ENCODE measurements at places on chromosomes 3 and 15. TPM values are rescaled to one million over a fixed set of nuclear protein-coding genes. Genes with fewer than 3 reads are reported as not detected.
A peak's percentile ranks its signal among the peaks of the same experiment; 100 is the strongest.

SGO1 gene
- total RNA-seq, result 44.8 TPM

CTXND1 gene
- not detected for total RNA-seq

PATL2 gene
- 0.26 TPM for total RNA-seq

XCR1 gene
- total RNA-seq, result not detected

CHDH gene
- total RNA-seq, result 8.0 TPM

ZMYND10 gene
- total RNA-seq, result 3.2 TPM

GP5 gene
- not detected for total RNA-seq

TGM5 gene
- total RNA-seq, result not detected

DAPK2 gene
- total RNA-seq, result 1.4 TPM

AMOTL2 gene
- total RNA-seq, result 103 TPM

GRCh38 chr15:78422571-78423340, 15.3 kb upstream of the IREB2 start:
- no peak overlapping the region for H3K4me3 ChIP-seq
- peak; percentile 81 for DNase-seq
- no peaks in the 10 kb centered on the region for H3K27me3 ChIP-seq
- no peaks in the 10 kb centered on the region for H3K36me3 ChIP-seq

DNA sequence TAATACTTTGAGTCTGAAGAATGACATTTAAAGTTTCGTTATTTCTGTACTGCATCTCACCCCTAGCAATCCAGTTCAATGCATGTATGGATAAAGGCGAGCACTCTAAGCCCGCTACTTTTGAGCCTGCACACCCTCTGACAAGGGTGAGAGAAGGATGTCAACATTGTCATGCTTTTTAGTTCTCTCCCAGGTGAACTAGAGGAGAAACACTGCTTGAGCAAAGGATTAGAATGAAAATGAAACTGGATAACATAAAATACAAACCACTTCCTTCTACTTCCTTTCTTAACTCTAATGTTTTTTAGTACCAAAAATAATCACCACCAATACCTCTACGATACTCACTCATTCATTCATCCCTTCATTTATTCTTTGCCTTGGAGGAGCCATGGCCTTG, 588.7 kb upstream of the NR2F2 start:
- H3K4me3 ChIP-seq, result no peak overlapping the region
- no peak overlapping the region for H3K27ac ChIP-seq
- H3K27me3 ChIP-seq, result no peaks in the 10 kb centered on the region
- DNase-seq, result no peak

DNA sequence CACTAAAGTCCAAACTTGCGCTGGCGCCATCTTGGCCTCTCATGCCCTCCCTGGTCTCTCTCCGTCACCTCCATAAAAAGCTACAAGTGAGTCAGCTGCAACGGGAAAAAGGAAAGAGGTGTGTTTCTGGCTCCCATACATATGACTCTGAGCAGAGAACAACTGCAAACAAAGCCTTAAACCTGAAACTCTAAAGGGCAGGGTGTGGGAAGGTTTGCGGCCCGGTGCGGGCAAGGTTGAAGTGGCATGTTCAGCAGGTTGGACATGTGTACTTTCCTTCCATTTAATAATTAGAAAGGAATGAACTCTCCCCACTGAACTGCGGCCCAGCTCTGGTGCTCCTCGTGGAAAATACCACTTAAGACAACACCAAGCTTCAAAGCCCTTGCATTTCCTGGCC, 59.0 kb upstream of the PPARG start:
- H3K27me3 ChIP-seq, result no peaks in the 10 kb centered on the region
- no peaks in the 10 kb centered on the region for H3K36me3 ChIP-seq
- no peak overlapping the region for H3K27ac ChIP-seq

DNA sequence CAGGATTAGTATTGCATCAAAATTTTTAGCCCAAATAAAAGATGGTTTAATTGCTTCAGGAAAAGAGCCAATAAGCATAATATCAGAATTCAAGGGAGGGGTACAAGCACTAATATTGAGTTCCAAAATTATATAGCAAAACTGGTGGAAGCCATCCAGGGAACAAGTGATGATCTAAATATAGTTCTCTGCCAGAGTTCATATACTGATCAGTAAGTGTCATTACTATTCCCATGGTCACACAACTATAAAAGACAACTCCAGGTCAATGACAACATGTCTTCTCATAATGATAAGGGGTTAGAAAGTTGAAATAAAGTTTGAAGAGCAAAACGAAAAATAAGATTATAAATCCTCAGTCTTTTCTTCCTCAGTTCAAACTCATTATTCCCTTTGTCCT, 57.4 kb downstream of the ZNF280D start:
- no peaks in the 10 kb centered on the region for H3K36me3 ChIP-seq
- no peaks in the 10 kb centered on the region for H3K4me1 ChIP-seq
- H3K4me3 ChIP-seq, result no peak overlapping the region
- H3K27me3 ChIP-seq, result no peaks in the 10 kb centered on the region

- H3K36me3 ChIP-seq, result no peaks in the 10 kb centered on the region
- H3K4me1 ChIP-seq, result no peaks in the 10 kb centered on the region
- no peak overlapping the region for H3K4me3 ChIP-seq
- H3K27ac ChIP-seq, result no peak overlapping the region
Measured at GRCh38 chr3:179981646-179982045, 55.1 kb downstream of the PEX5L start.

DNA sequence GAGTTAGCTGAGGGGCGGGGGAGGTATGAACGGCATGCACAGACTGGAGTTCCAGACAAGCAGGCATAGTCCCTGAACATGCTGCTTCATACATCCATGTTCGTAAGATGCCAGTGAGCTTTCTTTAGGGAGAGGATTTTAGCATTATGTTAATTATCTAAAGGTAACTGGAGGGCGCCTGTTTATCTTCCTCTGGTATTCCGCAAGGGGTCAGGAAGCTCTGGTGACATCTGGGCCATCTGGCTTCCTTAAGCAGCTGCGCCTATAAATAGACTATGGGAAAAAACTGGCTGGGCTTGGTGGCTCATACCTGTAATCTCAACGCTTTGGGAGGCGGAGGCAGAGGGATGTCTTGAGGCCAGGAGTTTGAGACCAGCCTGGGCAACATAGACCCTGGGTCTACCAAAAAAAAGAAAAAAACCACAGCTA, 1.5 kb upstream of the FBXO22 start:
- peaks cover 57% of the 10 kb centered on the region for H3K36me3 ChIP-seq
- H3K27ac ChIP-seq, result no peak overlapping the region
- no peak overlapping the region for H3K4me3 ChIP-seq
- DNase-seq, result peak; percentile 79
- H3K4me1 ChIP-seq, result peaks cover 7% of the 10 kb centered on the region

- no peak overlapping the region for H3K4me3 ChIP-seq
- no peaks in the 10 kb centered on the region for H3K36me3 ChIP-seq
- H3K27me3 ChIP-seq, result no peaks in the 10 kb centered on the region
- peak overlapping the region; percentile 17 for H3K27ac ChIP-seq
Measured at GRCh38 chr3:10344147-10344943, 23.4 kb upstream of the SEC13 start.

DNA sequence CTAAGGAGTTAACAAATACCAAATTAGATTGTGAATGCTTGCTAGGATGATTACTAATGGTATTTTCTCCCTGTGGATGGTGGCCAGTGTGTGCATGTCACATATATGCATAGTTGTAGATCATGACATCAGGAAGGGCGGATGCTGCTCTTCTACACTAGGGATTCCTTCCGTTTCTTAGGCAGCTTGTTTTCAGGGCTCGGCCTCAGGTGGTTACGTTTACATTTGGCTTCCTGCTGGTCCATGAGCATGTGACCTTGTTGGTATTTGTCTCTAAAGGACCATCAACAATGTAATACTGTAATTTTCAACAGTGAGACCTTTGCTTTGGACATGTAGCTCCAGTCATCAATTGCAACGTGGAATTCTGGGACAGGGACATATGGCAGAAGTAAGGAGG, 221.4 kb downstream of the NR1D2 start:
- H3K27ac ChIP-seq, result no peak overlapping the region
- no peaks in the 10 kb centered on the region for H3K4me1 ChIP-seq
- no peaks in the 10 kb centered on the region for H3K36me3 ChIP-seq
- H3K27me3 ChIP-seq, result no peaks in the 10 kb centered on the region

- no peak overlapping the region for H3K27ac ChIP-seq
- H3K36me3 ChIP-seq, result no peaks in the 10 kb centered on the region
- no peaks in the 10 kb centered on the region for H3K4me1 ChIP-seq
- H3K4me3 ChIP-seq, result no peak overlapping the region
- DNase-seq, result no peak
Measured at GRCh38 chr3:169497567-169498257, 165.8 kb downstream of the MECOM start.

DNA sequence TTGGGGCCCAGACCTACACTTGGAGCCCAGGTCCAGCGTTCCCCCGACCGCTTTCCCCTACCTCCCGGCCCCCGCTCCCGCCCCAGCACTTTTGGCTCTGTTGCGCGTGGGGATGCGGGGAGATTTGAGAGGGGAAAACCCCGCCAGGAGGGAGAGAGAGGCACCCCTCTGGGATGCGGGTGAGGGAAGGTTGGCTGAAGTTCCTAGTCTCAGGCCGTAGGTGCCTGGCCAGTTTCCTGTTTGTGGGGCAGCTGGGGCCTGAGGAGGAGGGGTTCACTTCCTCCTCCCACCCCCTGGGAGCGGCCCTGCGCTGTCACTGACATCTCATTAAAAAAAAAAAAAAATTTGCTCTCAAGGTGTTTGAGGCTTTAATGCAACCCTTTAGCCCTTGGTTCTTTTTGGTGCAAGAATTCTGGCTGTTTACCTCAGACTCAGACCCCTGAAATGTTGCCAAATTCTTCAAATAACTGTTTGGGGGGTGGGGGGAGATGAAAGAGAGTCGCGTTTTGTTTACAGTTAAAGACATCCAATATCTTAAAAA, 2.6 kb downstream of the FAM43A start:
- peaks cover 35% of the 10 kb centered on the region for H3K27me3 ChIP-seq
- no peaks in the 10 kb centered on the region for H3K36me3 ChIP-seq
- DNase-seq, result peak; percentile 84
- H3K4me3 ChIP-seq, result peak overlapping the region; percentile 83

- DNase-seq, result no peak
- H3K27me3 ChIP-seq, result no peaks in the 10 kb centered on the region
- no peak overlapping the region for H3K4me3 ChIP-seq
- no peaks in the 10 kb centered on the region for H3K4me1 ChIP-seq
Measured at GRCh38 chr15:32994810-32995424, 199.6 kb downstream of the FMN1 start.

GRCh38 chr15:42675021-42675420, 61.9 kb downstream of the CDAN1 start:
- H3K4me3 ChIP-seq, result no peak overlapping the region
- H3K27me3 ChIP-seq, result no peaks in the 10 kb centered on the region
- DNase-seq, result no peak
- no peaks in the 10 kb centered on the region for H3K4me1 ChIP-seq
- H3K36me3 ChIP-seq, result no peaks in the 10 kb centered on the region

DNA sequence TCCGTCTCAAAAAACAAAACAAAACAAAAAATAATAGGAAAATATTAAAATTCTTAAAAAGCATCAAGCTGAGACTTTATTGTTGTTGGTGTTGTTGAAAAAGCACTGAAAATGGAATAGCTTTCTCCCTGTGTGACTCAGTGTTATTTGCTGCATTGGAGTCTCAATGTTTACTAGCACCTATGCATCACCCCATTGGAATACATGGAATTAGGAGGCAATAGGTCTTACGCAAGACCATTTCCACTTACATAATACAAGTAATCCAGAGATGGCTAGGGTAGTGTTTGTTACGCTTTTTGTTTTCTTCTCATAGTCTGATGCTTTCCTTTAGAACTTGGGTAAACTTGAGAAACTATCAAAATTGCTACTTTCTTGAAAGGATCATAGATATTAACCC, 15.2 kb downstream of the GXYLT2 start:
- DNase-seq, result no peak
- H3K4me1 ChIP-seq, result peaks cover 2% of the 10 kb centered on the region
- no peak overlapping the region for H3K27ac ChIP-seq
- H3K4me3 ChIP-seq, result no peak overlapping the region
- no peaks in the 10 kb centered on the region for H3K36me3 ChIP-seq

DNA sequence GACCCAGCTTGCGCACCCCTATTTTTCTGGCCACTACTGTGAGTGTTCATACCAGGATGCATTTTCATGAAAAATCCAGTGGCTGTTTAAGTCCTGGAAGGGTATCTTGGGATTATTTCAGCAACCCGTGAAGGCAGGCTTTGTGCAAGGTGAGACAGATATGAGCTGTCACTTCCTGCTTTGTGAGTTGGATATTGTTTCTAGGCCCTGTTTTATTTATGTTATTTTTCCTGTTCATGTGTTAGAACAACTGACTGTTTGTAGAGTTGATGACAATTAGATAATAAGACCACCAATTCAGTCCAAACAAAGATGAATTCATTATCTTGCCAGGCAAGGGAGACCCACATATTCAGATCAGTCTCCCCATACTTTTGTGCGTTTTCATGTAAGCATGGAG, 42.5 kb downstream of the ZBTB38 start:
- H3K36me3 ChIP-seq, result peaks cover 36% of the 10 kb centered on the region
- DNase-seq, result no peak
- H3K4me3 ChIP-seq, result no peak overlapping the region
- peaks cover 18% of the 10 kb centered on the region for H3K4me1 ChIP-seq
- H3K27me3 ChIP-seq, result no peaks in the 10 kb centered on the region
- H3K27ac ChIP-seq, result no peak overlapping the region

- no peaks in the 10 kb centered on the region for H3K36me3 ChIP-seq
- H3K4me1 ChIP-seq, result no peaks in the 10 kb centered on the region
- H3K27ac ChIP-seq, result no peak overlapping the region
- H3K4me3 ChIP-seq, result no peak overlapping the region
- no peaks in the 10 kb centered on the region for H3K27me3 ChIP-seq
Measured at GRCh38 chr3:82054849-82055248, 293.4 kb upstream of the GBE1 start.

- H3K36me3 ChIP-seq, result no peaks in the 10 kb centered on the region
- no peaks in the 10 kb centered on the region for H3K4me1 ChIP-seq
- no peak overlapping the region for H3K27ac ChIP-seq
- H3K27me3 ChIP-seq, result no peaks in the 10 kb centered on the region
Measured at GRCh38 chr3:187497052-187497451, 128.9 kb downstream of the RTP4 start.

- H3K4me1 ChIP-seq, result no peaks in the 10 kb centered on the region
- H3K27ac ChIP-seq, result no peak overlapping the region
- peak; percentile 11 for DNase-seq
- no peaks in the 10 kb centered on the region for H3K27me3 ChIP-seq
- H3K36me3 ChIP-seq, result no peaks in the 10 kb centered on the region
- no peak overlapping the region for H3K4me3 ChIP-seq
Measured at GRCh38 chr3:42486814-42487565, 15.5 kb upstream of the VIPR1 start.

GRCh38 chr15:57849317-57849716, 142.8 kb downstream of the POLR2M start:
- no peaks in the 10 kb centered on the region for H3K4me1 ChIP-seq
- H3K36me3 ChIP-seq, result no peaks in the 10 kb centered on the region
- no peaks in the 10 kb centered on the region for H3K27me3 ChIP-seq
- DNase-seq, result no peak

- DNase-seq, result no peak
- H3K36me3 ChIP-seq, result no peaks in the 10 kb centered on the region
- H3K27ac ChIP-seq, result no peak overlapping the region
- no peak overlapping the region for H3K4me3 ChIP-seq
- no peaks in the 10 kb centered on the region for H3K4me1 ChIP-seq
Measured at GRCh38 chr15:36596915-36597314, 17.5 kb downstream of the CDIN1 start.

GRCh38 chr15:91515188-91515754, 338.2 kb upstream of the SLCO3A1 start:
- H3K36me3 ChIP-seq, result no peaks in the 10 kb centered on the region
- no peak overlapping the region for H3K4me3 ChIP-seq
- DNase-seq, result no peak
- H3K27ac ChIP-seq, result no peak overlapping the region
- H3K4me1 ChIP-seq, result peaks cover 7% of the 10 kb centered on the region
- H3K27me3 ChIP-seq, result no peaks in the 10 kb centered on the region
